ENCODE measurements at places on chromosomes 6 and 20.

- DNase-seq, result no peak
These were observed 133.8 kb downstream of the SNX5 start for GRCh38 chr20:17834804-17835203.

GRCh38 chr20:58984691-58985090 lies 3.6 kb downstream of the NELFCD start:
- no peak for DNase-seq

GRCh38 chr6:21935561-21936028 lies 342.0 kb downstream of the SOX4 start:
- no peak for DNase-seq

GRCh38 chr6:167846997-167847606 lies 20.4 kb downstream of the AFDN start:
- DNase-seq, result no peak

DNA sequence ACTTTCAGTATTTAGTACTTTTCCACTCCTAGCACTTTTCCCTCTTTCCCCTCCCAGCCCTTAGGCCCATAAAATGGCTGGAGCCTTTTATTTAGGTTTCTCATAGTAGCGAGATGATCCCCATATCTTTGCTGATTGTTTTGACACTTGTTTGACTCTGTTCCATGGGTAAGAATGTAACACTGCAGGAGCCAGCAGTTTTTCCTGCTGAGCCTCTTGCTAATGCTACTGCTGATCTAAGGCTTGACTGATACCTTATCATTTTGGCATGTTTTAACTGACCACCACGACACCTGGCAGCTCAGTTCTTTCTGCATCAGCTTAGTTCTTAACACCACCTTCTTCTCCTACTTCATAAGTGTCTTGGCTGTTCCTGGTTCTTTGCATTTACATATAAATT lies 29.6 kb downstream of the ZKSCAN8 start:
- no peak for DNase-seq

- no peak for DNase-seq
These were observed 4.5 kb upstream of the ZNF831 start for GRCh38 chr20:59159091-59159490.

- no peak for DNase-seq
These were observed 3.8 kb upstream of the MAS1L start for GRCh38 chr6:29491574-29491973.

- DNase-seq, result no peak
These were observed 33.4 kb downstream of the PLN start for GRCh38 chr6:118581489-118581959.

DNA sequence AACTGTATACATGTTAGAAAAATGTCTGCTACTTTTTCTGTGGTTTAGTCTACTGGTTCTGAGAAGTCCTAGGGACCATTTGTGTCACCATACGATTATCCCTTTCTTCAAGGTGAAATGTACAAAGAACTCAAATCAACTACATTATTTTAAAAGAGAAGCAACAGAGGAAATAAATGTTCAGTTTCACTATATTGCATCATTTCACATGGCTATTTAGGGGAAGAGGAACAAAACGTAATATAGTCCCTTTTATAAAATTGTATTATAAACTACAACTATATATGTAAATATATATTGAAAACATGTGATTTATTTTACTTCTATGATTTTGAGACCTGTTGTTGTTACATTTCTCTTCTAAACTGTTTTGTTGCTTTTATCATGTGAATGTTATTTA lies 1308.0 kb downstream of the EPHA7 start:
- DNase-seq, result no peak

DNA sequence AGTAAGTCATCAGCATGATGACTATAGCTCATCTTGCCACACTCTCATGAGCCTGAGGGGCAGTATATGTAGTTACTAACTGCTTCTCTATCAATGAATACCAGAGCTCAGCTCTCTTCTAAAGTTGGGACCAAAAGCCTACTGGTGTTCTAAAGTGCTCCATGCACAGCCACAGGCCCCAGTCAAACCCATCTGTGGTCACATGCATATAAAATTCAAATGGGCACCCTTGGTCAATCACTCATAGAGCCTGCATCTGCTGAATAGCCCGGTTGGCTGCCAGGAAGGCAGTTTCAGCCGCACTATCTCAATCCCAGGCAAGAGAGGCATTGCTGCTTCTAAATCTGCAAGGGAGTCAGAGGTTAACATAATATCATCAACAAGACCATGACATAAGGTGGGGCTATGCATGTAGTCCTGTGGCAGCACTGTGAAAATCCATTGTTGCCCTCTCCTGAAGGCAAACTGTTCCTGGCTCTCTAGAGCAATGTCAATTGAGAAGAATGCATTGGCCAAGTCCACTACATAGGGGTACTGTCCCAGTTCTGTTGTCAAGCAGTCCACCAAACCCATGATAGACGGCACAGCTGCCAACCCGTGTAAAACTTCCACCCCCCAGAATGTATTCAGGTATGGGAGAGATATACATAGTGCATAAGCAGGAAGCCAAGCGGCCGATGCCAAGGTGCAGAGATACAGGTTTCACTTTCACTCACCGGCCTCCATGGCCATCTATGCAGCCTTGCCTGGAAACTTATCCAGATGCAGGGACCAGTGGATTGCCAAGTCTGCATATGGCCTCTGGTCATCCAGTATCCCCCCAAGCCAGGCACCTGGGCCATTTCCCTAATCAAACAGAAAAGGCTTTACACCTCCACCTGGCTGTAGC lies 76.2 kb downstream of the ALDH8A1 start:
- no peak for DNase-seq

DNA sequence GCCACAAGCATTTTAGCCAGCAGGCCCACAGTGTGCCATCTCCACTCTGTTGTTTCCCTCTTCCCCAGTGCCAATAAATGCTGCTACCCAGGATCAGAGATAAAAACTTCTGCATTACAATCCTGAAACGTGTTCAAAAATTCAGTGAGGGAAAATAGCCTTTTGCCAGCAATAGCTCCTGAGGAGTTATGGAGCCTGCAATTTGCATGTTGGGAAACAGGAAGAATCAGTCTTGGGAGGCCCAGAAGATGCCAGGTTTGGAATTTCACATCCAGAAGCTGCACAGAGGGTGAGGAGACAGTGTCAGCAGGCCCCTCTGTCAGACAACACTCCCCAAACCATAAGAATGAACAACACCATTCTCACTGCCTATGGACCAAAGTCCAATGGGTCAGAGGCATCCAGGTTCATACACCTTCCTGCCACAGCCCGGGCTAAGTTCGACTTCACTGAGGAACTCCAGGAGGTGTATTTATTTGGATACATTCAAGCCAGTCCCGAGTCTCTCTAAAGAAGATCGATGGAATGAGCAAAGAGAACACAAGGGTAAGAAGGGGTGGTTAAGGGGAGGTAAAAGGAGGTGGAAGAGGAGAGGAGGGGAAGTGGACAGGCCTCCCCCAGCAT lies 20.8 kb downstream of the RRBP1 start:
- DNase-seq, result no peak

- no peak for DNase-seq
These were observed 118.8 kb downstream of the MAP3K7 start for GRCh38 chr6:90468080-90468479.

GRCh38 chr6:93242049-93242448 lies 177.3 kb downstream of the EPHA7 start:
- DNase-seq, result no peak

DNA sequence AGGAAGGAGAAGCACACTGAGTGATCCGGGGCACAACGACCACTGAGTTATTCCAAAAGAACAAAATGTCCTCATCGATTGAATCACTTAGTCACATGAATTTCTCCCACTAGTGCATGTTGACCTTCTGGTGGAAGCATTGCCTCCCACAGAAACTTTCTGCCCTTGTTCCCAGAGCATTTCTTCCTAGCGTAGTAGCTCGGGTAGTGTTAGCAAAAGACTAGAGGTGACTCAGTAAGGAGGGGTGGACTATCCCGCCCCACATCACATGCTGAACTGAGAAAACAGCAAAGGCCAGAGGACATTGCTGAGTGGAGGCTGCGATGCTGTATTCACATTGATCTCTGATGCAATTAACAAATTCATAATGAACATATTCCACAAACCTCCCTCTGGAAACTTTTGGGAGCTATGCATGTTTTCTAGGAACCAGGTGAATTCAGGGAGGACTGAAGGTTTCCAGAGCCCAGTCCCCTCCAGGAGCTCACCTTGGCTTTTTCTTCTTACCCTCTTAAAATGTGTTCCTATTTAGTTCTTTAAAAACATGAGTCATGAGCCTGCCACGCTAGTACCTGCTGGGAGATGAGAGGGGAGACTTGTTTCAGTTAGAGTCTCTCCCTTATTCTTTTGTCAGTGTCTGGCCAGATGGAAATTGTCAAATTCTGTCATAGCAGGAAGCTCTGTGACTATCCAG lies 507.9 kb downstream of the CDH26 start:
- DNase-seq, result no peak

GRCh38 chr20:62537649-62538292 lies 62.0 kb upstream of the GATA5 start:
- DNase-seq, result no peak

DNA sequence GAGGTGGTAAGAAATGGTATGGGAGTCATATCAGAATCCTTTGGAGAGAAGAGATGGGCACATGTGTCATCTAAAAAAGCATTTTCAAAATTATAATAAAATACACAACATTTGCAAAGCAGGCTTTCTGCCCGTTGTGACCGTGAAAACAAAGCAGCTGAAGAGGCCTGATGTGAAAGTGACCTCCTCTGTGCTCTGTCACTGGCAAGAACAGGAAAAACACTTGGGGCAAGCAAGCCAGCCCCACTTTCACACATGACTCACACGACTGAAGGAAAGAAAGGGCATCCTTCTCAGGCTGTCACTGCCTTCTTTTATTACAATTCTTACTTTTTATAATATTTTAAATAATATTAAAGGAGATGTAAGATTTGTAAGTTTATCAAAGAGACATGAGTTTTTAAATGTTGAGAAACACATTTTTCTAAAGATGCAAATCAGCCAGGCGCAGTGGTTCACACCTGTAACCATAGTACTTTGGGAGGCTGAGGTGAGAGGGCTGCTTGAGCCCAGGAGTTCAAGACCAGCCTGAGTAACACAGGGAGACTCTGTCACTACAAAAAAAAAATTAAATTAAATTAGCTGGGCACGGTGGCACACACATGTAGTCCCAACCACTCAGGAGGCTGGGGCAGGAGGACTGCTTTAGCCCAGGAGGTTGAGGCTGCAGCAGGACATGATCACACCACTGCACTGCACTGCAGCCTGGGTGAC lies 143.7 kb downstream of the BTBD9 start:
- no peak for DNase-seq

GRCh38 chr6:49553384-49553783 lies 2.9 kb downstream of the C6orf141 start:
- DNase-seq, result no peak

DNA sequence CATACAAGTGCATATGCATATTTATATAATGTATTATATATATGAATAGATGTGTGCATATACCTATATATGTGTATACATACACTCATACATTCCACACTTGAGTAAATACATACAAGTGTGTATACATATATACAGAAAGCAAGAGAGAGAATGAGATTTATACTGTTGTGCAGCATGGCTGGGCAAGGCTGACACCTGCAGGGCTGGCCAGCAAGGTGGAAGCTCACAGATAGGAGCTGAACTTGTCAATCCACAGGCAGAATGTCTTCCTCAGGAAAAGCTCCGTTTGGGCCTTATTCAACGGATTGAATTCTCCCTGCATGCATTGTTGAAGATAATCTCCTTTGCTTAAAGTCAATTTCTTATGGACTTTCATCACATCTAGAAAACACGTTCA lies 256.7 kb downstream of the ZNF217 start:
- no peak for DNase-seq

DNA sequence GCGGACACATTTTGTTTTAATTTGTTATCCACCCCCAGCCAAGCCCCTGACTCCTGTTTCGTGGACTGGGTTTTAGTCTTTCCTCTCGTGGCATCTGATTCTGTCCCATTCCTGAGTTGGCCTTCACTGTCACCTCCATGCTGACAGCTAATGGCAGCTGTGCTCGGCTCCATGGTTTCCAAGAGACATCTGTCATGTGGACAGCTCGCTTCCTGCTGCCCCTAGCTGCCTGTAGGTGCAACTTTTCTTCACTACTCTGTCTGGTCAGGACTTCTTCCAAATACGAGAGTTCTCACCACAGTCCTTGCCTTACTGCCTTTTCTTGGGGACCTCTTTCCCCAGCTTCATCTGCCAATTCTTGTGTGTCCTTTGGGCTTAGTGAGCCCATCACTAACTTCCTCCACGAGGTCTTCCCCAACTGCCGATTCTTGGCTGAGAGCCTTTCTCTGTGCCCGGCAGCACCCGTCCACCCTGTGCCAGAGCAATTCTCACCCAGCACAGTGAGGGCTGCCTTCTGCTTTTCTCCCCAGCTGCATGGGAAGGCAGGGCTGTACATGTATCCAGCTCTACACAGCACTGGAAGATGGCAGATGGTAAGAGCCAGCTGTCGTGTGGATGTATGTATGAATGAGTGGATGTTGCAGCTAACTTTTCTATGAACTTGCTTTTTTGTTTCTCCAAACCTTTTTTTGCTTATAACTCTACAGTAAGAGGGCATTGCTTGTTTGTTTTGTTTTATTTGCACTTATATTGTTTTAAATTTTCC lies 140.4 kb downstream of the F13A1 start:
- DNase-seq, result no peak

DNA sequence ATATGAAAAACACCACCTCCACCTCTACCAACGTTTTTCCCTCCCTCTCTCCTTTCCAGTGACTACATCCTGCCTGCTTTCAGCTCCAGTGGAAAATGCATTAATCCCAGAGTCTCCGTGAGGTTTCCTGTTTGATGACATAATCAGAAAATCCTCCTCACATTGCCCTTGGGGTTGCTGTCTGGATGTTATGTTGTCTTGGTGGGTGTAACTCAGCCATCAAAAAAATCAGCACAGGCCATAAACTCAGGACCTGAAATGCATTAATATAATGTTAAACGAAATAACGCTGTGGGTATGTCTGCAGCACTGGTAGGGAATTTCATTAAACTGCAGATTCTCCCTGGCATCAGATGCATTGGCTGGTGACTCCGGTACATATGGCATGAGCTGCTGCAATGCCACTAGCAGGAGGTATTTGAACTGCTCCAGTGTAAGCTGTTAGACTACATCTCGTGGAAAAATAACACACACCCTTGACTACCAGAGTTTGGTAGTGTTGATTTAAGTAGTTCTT lies 297.8 kb downstream of the PRL start:
- no peak for DNase-seq

- no peak for DNase-seq
These were observed 61.9 kb upstream of the ELOVL5 start for GRCh38 chr6:53410508-53411258.

All from prostate gland (tissue), 2 donors.